ENCODE measurements at places on chromosomes 7 and 10.

DNA sequence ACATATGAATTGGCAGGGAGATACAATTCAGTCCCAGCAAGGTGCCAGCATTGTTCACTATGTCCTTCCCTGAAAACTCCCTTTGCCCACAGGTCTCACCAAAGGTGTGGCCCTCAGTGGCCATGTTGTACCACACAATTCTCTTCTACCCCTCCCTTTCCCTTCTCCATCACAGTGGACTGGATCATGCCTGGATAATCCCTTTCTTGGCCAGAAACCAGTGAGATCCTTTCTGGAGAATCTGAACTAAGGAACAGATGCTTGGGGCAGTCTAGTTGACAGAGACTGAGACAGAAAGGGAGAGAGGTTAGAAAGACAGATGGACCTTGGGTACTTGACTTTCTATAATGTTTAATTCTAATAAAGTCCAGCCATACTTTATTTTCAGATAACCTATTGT, 9.5 kb downstream of the NMT2 start:
- no peak for DNase-seq

DNA sequence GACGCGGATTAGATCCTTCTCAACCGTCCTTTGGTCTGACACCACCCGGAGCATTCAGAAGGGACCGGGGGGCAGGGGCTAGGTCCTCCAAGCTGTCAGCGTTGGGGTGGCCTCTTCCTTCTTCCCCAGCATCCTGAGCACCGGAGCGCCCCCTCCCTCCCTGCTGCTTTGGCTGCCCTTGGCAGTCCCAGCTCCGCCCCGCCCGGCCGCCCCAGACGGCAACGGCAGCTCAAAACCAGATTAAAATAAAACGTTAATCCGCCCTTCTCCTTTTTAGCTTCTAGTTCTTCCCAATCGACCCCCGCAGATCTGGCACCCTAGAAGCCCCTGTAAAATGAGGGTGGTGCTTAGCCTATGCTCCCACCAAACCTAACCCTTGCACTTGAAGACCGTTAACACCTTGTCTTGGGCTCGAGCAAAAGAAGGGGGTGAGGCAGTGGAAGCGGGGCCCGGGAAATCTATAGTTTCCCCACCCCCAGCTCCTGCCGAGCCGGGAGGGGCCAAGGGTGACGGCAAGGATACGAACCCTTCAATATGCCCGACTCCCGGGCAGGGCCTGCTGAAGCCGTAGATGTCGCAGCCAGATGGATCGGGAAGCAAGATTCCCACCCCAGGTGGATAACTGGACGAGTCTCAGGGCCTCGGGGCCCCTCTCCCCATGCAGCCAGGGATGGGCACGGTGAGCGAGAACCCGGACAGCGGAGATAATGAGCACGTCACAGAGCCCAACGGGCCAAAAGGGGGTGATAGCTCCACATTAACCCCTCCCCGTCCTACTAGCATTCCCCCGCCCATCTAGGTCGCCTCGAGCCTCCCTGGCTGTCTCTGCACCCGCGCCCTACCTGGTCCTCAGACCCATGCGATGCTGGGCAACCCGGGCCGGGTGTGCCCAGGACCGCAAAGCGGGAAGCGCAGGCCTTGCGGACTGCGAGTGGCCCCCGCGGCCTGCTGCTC, 169.7 kb downstream of the NRF1 start:
- DNase-seq: no peak

DNA sequence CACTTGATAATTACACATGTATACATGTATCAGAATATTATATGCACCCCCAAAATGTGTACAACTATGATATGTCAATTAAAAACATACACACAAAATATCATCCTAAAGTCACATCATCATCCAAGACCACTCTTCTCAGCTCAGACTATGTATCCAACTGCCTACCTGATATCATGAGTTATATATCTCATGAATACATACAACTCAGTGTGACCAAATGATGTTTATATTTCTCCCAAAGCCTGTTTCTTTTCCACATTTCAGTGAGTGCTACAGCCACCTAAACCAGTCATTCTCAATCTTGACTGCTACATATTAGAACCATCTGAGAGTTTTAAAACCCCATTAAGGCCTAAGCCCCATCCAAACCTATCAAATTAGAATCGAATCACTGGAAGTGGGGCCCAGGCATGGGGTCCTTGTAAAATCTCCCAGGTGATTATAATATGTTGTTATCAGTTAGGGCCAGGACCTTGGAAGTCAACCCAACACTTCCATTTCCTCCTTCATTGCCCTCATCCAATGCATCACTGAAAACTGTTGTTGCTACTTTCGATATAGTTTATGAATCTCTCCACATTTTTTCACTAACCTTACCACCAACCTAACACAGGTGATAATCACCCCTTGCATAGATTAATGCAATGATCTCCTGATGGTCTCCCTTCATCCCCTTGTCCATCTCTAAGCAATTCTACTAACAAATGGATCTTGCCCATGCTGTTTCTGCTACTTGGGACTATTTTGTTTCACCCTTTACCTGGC, 53.8 kb upstream of the ITGB8 start:
- DNase-seq: no peak

GRCh38 chr7:52959878-52960660, 75.4 kb upstream of the POM121L12 start:
- no peak for DNase-seq

DNA sequence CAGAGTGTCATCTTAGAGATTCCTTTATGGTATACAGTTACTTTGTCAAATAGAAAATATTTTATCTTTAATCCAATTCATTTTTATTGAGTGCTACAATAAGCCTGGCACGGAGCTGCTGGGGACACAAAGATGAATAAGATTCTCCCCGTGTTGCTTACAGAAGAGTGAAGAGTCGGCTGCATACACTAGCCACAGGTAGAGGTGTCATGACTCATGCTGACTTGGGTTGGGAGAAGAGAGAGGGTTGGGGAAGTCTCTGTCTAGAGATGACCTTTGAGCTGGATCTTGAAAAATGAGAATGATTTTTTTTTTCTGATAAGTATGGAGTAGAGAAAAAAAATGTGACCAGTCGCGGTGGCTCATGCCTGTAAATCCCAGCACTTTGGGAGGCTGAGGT, 289.9 kb upstream of the CELF2 start:
- DNase-seq: no peak

DNA sequence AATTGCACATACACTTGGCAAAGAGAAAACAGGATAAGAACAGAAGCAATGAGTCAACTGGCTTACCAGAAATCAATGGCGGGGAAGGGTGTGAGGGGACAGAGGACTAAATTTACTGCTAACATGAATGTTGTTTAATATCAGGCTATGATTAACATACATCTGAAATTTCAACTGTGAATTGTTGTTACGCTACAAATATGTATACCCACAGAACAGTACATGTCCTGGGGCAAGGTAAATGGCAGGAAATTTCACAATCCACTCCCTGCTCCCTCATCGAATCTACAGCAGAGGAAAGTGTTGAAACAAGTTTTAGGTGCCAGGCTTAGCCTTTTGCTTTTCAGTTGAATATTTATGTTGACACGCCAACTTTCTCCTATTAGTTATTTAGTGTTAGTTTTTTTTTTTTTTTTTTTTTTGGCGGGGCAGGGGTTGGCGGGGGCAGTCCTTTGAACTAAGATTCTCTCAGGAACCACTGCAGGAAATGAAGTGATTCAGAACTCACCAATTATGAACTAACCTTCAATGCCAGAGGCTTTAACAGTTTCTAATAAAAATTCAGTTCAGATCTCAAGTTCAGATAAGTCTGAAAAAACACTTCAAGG, 99.0 kb downstream of the UBE2H start:
- no peak for DNase-seq

GRCh38 chr10:133019651-133020050, 68.1 kb upstream of the ADGRA1 start:
- no peak for DNase-seq

GRCh38 chr10:103692436-103692951, 162.9 kb downstream of the SH3PXD2A start:
- DNase-seq: no peak

- no peak for DNase-seq
Measured at GRCh38 chr10:88651101-88651551, 13.1 kb upstream of the LIPF start.

DNA sequence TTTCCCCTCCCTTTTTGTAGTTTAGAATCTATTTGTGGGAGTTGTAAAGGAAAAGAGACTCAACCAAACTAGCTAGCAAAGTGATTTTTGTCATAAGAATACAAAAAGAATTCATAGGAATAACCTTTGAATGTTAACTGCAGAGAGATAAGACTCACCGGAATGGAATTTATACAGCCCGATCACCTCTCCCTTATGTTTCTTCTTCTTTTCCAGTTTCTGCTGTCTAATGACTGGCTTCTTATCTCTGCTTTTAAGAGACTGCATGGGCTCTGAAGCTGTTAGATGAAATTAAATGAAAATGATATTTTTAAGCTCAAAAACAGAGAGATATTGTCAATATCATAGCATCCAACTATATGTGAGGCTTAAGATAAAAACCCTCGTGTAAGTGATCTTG, 1095.9 kb downstream of the REEP3 start:
- no peak for DNase-seq

- DNase-seq: no peak
Measured at GRCh38 chr7:72403458-72404076, 8.6 kb downstream of the CALN1 start.

- no peak for DNase-seq
Measured at GRCh38 chr7:968205-969105, 6.9 kb downstream of the COX19 start.

DNA sequence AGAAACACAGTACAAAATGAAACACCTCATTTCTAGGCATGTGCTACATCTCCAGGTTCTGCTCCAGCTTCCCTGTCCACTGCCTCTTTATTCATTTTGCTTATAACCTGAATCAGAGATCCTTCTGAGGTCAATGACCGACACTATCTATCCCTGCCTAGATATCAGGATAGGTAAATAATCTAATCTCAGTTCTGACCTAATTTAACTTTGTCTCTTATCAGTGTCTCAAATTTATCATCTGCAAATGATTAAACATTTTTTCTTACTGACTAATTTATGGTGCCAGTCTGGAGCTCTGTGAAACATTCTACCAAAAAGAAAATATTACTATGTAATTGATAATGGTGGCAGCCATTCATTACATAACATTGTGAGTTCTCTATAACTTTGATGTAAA, 61.1 kb downstream of the SGCE start:
- DNase-seq: no peak

- no peak for DNase-seq
Measured at GRCh38 chr7:1572111-1572822, 2.4 kb upstream of the PSMG3 start.

DNA sequence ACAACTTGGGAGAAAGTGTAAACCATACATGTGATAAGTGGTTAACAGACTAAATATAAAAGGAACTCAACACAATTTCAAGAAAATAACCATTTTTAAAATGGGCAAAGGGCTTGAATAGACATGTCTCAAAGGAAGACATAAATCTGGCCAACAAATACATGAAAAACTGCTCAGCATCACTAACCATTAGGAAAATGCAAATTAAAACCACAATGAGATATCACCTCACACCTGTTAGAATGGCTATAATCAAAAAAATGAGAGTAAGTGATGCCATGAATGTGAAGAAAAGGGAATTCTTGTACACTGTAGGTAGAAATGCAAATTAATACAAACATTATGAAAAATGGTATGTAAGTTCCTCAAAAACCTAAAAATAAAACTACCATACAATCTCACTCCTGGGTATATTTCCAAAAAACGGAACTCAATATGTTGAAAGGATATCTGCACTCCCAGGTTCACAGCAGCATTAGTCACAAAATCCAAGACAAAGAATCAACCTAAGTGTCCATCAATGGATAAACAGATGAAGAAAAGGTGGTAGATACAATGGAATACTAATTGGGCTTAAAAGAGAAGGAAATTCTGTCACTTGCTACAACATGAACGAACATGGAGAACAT, 5.6 kb downstream of the SNX13 start:
- no peak for DNase-seq

GRCh38 chr7:137032436-137032835, 164.0 kb downstream of the CHRM2 start:
- DNase-seq: no peak

GRCh38 chr10:24793648-24794379, 70.1 kb upstream of the ARHGAP21 start:
- DNase-seq: no peak

GRCh38 chr7:18693406-18693805, 197.9 kb downstream of the HDAC9 start:
- no peak for DNase-seq

DNA sequence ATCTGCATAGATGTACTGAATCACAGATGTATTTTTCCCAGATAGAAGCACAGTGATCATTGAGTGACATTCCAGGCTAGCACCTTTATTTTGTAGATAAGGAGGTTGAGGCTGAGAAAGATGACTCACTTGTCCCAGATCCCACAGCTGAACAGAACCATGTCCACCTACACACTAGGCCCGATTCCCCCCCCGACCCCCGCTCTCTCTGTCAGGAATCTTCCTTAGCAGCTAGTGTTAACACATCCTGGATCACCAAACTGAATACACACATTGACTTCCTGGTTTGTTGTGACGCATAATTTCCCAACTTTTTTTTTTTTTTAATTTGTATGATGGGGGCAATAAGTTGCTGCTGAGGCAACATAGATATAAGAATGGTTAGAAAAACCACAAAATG, 5.2 kb downstream of the SFMBT2 start:
- DNase-seq: no peak

DNA sequence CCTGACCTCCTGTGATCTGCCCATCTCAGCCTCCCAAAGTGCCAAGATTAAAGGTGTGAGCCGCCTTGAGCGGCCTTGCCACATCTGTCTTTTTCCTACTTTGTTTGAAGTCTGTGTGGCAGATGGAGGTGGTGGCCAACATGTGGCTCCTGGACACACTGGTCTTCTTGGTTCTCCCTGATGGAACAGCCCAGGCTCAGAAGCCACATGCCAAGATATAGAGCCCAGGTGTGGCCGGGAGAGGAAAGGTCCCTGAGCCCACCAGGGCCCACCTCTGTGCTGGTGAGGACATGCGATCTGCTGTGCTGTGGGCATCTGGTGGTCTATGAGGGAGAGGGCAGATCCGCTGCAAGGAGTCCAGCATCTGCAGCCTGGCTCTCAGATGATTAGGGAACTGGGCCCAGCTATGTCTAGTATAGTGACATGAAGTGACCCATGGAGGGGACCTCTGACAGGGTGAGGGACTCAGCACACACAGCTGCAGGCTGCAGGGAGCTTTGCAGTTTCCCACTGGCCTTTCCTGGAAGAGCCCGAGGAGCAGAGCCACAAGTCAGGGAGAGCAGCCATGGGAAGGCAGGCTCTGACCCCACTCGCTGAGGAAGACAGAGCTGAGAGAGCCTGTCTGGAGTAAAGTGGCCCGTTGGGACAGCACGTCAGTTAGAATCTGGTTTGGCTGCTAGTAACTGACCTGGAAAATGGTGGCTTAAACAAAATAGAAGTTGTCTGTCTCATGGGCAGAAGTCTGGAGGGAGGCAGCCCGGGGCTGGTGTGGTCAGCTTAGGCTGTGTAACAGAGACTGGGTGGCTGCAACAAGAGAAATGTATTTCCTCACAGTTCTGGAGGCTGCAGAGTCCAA, 25.9 kb downstream of the ADCY1 start:
- no peak for DNase-seq

DNA sequence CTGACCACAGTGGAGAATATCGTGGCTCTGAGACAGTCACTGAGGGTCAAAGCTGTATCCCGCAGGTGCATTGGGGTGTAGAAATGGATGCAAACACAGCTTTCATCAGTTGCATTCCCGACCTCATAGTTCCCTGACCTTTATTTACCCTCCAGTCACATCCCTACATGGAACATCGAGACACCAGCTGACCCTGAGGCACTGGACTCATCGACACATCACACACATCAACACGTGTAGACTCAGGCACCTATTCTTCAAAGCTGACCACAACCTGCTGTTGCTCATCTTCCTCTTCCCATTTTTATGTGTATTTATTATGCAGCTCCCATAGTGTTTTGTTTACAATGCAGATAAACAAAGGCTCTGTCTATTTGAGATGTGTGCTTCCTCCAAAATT, 396.9 kb upstream of the NRP1 start:
- no peak for DNase-seq

All from hematopoietic multipotent progenitor cell treated with erythropoietin and hydrocortisone succinate and interleukin-3 and kit ligand, for 17 days (in vitro differentiated cells).